ENCODE measurements at places on chromosomes 3 and 15.

- DNase-seq = no peak
These were observed 6.8 kb upstream of the RTP2 start for GRCh38 chr3:187709155-187709554.

GRCh38 chr3:97579365-97579764 lies 185.2 kb upstream of the ARL6 start:
- no peak for DNase-seq

DNA sequence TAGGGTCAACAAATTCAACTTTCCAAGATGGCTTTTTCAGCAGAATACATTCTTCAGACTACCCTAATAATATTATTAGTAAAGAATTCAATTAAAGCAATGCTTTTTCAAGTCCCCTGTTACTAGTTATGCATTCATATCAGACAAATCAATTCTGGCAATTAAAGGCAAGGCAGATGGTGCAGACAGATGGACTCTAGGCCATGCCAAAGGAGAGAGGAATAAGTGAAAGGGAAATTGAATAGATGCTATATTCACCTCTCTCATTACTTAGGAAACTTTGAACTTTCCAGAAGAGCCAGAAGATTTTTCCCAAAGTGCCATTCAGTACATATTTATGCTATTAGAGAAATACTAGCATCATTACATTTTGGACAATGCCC lies 487.7 kb upstream of the RASGRP1 start:
- DNase-seq = no peak

GRCh38 chr3:127135241-127136023 lies 57.5 kb upstream of the PRR23E start:
- no peak for DNase-seq

DNA sequence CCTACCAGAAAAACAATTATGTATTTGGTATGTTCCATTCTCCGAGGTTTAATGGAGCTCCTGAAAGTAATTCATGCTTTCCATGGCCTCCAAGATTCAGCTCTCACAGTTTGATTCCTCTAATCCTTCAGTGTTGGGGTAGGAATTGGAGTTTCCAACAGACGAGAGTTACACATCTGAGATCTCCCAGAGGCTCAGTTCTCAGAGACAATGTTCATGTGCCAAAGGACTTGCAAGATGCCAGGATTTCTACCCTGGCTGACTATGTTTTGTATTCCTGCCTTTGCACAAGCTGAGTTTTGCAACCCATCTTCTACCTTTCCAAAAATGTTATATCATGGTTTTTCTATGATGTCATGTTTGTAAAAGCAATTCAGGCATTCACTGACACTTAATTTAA lies 322.9 kb downstream of the ERC2 start:
- DNase-seq = no peak

GRCh38 chr15:90315278-90315982 lies 36.7 kb upstream of the ZNF774 start:
- DNase-seq = no peak

DNA sequence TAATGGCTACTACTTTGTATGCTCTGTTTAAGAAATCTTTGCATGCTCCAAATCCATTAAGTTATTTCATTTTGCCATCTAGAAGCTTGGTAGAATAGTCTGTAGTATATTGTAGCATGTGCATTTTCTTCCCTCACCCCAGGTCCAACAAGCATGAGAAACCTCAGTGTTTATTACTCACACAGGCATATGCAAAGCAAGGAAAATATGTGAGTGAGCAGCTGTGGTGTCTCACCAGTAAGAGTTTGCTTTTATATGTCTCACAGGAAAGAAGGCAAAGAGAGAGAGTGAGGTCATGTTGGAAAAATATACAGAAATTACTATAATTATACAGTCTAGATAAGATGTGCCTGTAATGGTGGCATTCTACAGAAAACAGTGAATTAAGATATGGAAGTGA lies 312.5 kb downstream of the C3orf38 start:
- DNase-seq = no peak

DNA sequence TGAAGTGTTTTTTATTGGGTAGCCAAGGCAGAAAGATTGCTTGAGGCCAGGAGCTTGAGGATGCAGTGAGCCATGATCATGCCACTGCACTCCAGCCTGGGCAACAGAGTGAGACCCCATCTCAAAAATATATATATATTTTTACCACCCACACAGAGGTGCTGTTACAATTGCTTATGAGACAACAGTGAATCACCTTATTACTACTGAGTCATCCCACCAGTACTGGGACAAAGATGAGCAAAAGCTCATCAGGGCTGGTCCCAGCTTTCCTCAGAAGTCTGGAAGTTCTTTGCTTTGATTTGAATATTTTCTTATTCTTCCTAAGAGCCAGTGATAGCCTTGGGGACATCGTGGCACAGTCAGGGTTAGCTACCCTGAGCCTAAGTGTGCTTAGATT lies 207.7 kb downstream of the SOX2 start:
- DNase-seq = no peak

- DNase-seq = no peak
These were observed 12.4 kb upstream of the ABHD2 start for GRCh38 chr15:89075846-89076245.

GRCh38 chr15:97976766-97977503 lies 16.4 kb downstream of the ARRDC4 start:
- DNase-seq = no peak

DNA sequence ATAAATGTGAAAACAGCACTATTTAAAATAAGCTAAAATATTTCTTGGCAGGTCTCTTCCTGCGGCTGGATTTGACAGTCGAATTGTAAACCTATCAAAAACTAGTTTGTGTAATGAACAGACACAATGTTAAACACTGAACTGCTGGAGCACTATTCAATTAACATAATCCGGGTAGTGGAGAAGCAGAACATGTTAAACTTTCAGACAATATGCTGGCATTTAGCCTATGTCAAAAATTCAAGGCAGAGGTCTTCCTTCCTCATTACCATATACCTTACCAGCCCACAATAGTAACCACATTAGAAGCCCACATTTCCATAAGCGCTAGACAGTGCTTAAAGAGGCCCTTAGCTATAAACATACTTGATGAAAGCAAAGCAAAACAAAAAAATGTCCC lies 1042.9 kb downstream of the ROBO1 start:
- no peak for DNase-seq

DNA sequence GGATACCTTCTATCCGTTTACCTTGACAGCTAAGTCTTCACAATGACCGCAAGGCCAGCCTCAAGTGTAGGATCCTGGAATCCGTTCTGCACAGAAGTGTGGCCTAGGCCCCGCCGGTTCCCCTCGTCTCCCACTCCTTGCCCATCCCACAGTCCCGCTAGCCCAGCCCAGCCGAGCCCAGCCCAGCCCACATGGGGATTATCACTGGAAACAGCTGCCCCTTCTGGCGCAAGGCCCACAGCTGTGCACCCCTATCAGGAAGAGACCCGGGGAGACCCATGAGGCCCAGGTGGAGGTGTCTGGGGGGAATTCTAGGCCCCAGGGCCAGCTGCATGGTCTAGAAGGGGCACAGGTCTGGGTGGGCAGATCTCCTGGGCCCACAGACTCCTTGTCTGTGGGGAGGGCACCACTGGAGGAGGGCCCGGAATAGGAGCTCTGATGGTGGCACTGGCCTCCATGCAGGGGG lies 27.9 kb upstream of the KLF13 start:
- DNase-seq = no peak

- DNase-seq = no peak
These were observed 63.7 kb downstream of the CORO2B start for GRCh38 chr15:68642491-68642845.

- no peak for DNase-seq
These were observed 129.0 kb downstream of the SEMA6D start for GRCh38 chr15:47846128-47846868.
